ENCODE measurements at places on chromosomes 12 and 14. TPM values are rescaled to one million over a fixed set of nuclear protein-coding genes. Genes with fewer than 3 reads are reported as not detected.

GARIN6 gene
- not detected for polyA plus RNA-seq

KRT86 gene
- 0.34 TPM for polyA plus RNA-seq

RPGRIP1 gene
- not detected for polyA plus RNA-seq

ZC3H14 gene
- 41.0 TPM for polyA plus RNA-seq

AMN gene
- polyA plus RNA-seq = 0.41 TPM

RERGL gene
- polyA plus RNA-seq = 1.6 TPM

BEGAIN gene
- 19.3 TPM for polyA plus RNA-seq

MFAP5 gene
- 0.42 TPM for polyA plus RNA-seq
